ENCODE measurements at places on chromosomes 5 and 9.
A peak's percentile ranks its signal among the peaks of the same experiment; 100 is the strongest.

- no peak for DNase-seq
Measured at GRCh38 chr5:78560000-78560855, 88.3 kb downstream of the LHFPL2 start.

- DNase-seq, result peak; percentile 84
Measured at GRCh38 chr5:173283318-173284288, 44.6 kb downstream of the STC2 start.

DNA sequence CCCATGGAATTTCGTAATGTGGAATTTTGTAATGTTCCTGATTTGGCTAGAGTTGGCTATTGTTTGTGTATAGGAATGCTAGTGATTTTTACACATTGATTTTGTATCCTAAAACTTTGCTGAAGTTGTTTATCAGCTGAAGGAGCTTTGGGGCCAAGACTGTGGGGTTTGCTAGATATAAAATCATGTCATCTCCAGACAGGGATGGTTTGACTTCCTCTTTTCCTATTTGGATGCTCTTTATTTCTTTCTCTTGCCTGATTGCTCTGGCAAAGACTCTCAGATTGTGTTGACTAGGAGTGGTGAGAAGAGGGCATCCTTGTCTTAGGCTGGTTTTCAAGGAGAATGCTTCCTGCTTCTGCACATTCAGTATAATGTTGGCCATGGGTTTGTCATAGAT lies 91.0 kb downstream of the NNT start:
- DNase-seq, result no peak

GRCh38 chr5:61409568-61409967 lies 77.5 kb downstream of the ZSWIM6 start:
- DNase-seq, result no peak

DNA sequence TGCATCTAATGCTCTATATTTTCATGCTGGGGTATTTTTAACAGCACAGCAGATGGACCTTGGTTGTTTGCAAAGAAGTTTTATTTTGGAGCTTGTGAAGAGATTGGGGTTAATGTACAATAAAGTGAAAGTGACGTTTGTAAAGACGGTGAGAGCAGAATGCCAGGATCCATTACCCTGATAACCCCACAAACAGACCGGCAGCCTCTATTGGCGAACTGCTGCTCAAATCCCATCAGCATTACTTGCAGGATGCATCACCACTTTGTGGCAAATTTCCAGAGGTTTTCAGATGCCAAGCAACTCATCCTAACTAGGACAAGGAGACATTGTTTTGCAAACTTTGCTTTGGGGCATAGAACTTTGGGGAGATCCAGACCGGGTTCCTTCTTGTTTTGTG lies 383.3 kb upstream of the ZNF462 start:
- no peak for DNase-seq

- DNase-seq, result no peak
Measured at GRCh38 chr5:77452351-77452750, 39.8 kb downstream of the WDR41 start.

GRCh38 chr5:32562843-32563242 lies 22.5 kb upstream of the SUB1 start:
- DNase-seq, result no peak

DNA sequence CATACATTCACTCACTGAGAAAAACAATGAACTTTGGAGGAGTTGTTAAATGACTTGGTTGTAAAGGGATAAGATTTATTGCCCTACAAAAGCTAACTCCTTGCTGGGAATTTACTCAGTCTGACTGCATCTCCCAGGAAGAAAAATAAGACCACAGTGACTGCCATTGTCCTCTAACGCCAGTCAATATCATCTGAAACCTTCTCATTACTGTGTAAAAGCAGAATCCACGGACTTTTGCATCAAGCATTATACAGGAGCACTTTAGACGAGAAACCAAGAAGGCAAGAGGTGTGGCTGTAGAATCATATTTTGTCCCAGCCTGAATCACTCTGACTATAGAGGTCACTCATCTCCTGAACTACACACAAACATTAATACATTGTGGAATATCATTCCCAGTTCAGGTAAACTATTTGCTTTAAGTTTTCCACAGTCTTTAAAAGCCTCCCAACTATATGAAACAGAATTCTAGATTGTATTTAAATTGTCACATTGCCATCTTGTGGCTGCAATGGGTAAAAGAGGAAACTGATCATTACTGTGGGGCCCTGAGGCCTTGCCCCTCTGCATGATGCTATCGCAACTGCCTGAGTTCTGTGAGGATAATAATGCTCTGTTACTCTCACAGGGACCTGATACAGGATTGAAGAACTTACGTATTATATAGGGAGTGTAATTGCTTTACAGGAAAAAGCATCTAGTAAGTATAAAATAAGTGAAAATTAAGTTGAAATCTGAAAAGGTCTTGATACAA lies 142.9 kb downstream of the SLCO4C1 start:
- no peak for DNase-seq

DNA sequence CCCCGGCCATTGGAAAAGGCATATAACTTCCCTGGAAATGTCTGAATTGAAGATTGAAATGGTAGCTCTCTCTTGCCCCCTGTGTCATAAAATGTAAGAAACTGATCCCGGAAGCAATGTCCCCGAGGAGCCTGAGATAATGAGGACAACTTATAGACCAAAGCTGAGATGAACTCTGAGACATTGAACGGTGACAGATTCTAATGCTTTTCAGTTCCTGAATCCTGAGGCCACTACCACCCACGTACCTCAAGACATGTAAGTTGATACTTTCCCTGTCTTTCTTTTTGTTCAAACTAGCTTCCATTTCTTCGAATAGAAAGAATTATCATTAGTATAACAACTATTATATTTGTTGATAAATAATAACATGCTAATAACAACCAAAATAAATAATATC lies 51.0 kb downstream of the KIF4B start:
- no peak for DNase-seq
